ENCODE measurements at places on chromosomes 2 and 18.

GRCh38 chr2:188610050-188610444 lies 318.4 kb downstream of the GULP1 start:
- no peak for DNase-seq

DNA sequence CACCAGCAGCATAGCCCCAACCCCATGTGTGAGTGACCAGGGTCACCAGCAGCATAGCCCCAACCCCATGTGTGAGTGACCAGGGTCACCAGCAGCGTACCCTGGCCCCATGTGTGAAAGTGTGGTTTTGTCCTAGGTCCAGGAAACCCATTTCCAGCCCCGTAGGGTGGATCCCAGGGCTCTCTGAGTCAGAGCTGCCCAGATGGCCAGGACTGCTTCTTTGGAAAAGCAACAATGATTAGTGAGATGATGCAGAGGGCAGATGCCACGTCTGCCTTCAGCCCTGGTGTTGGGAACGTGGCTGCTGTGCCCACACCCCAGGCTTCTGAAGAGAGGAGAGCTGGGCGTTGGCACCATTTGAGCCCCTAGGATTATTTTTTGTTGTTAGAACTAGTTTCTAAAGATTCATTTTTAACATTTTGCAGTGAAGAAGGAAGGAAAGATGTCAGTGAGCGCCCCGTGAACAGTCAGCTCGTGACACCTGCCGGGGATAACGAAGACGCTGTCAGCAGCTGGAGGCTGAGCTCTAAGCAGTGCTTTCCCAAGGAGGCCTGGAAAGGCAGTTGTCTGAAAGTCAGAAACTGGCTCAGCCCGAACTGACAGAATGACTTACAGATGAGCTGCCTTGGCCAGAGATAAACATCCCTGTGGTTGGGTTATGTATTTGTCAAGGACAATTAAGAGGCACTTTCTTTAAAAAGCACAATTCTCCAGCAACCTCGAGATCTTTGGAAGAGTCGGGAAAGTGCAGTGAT lies 32.1 kb upstream of the KCNG2 start:
- DNase-seq: no peak

DNA sequence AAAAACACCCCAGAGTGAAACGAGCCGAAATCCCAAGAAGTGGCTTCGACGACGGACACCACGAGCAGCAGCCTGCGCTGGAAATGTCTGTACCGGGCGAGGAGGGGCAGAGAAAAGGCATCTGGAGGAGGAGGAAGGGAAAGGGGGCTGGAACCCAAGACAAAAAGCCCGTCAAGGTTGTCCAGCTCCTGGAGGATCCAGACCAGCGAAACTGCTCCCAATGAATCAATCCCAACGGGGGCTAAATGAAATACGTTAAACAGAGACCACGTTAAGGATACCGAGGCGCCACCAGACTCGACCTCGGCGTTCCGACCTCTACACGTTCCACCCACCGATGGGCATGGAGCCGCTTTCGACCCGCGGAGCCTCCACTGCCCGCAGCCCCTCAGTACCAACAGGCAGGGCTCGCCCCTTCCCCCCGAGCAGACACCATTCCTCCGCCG lies 400 bp downstream of the CCDC88A start:
- DNase-seq: no peak

GRCh38 chr2:99543247-99543646 lies 53.4 kb upstream of the REV1 start:
- DNase-seq: no peak

GRCh38 chr2:44135296-44135695 lies 33.4 kb upstream of the PPM1B start:
- DNase-seq: no peak

- DNase-seq: no peak
Measured at GRCh38 chr2:203994735-203995134, 58.2 kb downstream of the ICOS start.

- no peak for DNase-seq
Measured at GRCh38 chr18:54184836-54185235, 39.6 kb downstream of the MBD2 start.

GRCh38 chr18:79950515-79951341 lies 725 bp downstream of the SLC66A2 start:
- DNase-seq: no peak

DNA sequence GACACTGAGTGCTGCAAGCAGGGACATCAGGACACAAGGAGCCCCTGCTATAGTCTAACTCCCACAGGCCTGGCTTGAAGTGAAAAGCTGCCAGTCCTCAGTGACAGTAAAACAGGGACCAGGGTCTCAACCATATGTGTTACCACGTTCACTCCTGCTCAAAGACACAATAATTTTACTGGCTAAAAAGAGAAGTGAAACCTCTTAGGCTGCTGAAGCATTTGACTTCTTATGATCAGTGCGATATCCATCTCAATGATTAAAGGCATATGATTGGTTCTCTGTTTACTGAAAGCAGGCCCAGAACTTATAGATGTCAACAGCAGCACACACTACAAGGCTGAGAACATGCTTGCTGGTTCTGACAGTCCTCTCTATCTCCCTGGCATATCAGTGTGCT lies 129.8 kb upstream of the LMAN1 start:
- no peak for DNase-seq

- DNase-seq: no peak
Measured at GRCh38 chr18:76429262-76430126, 65.5 kb downstream of the ZNF516 start.

GRCh38 chr2:173791502-173791901 lies 173.7 kb downstream of the SP3 start:
- DNase-seq: no peak

- DNase-seq: no peak
Measured at GRCh38 chr2:174334278-174334715, 457 bp upstream of the SP9 start.

- no peak for DNase-seq
Measured at GRCh38 chr18:42882122-42882521, 233.4 kb downstream of the RIT2 start.

GRCh38 chr2:29747786-29748470 lies 173.5 kb downstream of the ALK start:
- DNase-seq: peak; percentile 14

DNA sequence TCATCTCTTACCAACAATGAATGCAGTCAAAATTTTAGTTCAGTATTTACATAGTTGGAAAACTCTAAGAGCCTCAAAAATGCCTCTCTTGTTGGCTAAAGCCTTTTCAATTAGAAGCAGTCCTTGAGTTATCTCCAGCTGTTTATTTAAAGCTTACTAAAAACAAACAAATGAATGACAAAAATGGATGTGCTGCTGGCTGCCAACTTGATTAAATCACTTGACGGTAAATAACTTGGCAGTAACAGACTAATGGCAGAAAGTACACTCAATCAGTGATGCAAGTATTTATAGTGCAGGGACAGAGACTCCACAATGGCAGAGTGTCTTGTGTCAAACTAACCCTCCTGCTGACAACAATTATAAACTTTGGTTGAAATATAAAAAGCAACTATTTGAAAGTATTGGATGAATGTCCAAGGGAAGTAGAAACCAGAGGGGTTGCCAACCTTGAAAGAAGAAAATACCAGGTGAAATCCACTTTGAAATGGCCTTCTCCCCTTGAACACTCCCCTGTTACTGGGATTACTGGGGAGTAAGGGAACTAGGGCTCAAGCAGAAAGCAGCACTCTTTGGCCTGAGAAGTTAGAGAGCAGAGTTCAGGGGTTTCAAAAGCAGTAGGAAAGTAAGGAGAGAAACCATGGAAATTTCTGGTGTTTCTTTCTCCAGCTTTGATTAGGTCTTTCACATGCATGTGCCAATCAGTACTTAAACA lies 245.2 kb upstream of the SPHKAP start:
- no peak for DNase-seq

DNA sequence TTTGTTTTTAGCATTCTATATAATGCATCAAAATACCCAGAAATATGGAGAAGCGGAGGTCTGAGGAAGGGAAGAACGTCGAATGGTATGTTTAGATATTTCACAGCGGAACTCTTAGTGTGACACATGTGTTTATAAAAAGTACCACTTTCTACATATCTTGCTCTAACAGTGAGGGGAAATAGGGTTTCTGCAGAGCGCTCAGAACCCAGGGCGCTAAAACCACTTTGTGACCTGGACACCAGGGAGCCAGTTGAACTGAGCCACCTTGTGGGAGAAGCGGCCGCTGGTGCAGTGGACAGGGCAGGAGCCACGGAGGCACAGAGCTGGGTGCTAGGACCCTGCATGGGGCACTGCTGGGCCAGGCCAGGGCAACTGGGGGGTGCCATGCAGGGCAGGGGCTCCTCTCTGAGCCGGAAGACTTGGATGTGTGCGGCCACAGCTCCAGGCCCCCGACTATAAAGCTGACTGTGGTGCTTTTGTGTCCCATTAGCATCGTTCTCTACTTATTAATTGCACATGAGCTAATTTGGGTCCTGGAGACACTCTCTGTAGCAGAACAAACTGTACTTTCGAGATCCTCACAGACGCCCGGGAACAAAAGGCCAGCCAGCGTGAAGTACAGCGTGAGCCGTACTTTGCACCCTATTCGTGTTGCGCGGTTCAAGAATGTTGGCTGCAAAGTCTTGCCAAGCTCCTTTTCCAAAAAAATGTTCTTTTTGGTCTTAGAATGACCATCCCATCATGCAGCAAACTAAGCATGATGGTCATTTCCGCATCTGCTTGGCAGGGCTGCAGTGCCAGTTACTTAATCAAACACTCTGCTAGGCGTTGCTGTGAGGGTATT lies 151.9 kb upstream of the ALKAL2 start:
- DNase-seq: no peak

DNA sequence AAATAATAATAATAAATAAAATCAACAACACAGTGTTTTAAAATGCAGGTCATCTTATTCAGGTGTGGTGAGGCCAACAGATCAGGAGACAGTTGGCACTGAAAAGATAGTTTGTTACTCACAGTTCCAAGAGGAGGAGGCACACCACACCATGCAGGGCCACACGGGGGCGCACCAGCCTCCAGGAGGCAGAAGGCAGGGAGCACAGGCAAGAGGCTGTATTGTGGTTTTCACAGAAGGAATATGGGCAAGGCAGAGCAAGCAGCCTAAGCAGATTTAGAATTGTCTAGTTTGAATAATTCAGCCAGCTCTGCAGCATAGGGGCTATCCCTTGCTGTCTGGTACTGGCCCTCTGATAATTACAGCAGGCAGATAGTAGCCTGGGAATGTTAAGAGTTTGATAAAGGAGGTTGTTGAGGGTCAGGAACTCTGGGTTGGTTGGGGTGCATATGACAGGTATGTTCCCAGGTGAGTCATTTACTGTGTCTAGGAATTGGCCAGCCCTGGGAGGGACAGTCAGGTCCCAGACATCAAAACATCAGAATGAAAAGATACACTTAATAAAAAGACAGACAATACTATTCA lies 31.3 kb downstream of the KIAA2012 start:
- peak; percentile 21 for DNase-seq

DNA sequence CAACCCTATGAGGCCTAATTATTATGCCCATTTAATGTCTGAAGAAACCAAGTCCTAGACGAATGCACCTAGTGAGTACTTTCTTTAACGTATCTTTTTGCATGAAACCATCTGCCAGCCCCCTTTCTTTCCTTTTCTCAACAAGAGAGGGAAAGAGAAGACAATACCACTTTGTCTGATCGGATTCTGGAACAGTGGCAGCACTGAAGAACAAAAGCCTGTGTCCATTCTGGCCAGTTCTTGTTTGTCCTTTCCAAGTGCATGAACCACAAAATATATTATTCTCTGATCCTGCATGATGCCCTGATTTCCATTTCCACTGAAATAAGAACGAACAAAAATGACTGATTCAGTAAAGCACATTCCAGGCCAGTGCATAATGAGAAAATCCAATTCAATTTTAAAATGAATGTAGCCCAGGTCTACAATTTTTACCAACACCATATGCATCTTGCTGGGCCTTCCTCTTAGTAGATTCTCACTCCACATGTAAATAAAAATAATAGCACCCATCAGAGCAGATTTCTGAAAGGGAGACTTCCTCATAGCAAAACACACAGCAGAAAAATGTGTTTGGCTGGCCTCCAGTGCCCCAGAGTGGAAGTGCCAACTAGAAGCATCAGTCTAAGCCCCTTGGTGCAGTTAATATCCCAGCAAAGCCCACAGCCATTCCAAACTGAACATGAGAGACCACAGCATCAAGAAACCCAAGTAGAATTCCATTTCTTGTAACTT lies 422.6 kb upstream of the ID2 start:
- DNase-seq: no peak

DNA sequence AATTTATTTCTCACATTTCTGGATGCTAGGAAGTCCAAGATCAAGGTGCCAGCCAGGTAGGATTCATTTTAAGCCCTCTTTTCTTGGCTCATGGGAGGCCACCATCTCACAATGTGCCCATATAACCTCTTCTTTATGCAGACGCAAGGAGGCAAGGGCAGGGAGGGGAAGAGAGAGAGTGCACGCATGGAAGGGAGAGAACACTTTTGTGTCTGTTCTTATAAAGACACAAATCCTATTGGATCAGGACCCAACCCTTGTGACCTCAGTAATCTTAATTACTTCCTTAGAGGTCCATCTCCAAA lies 32.5 kb downstream of the CMPK2 start:
- DNase-seq: no peak

GRCh38 chr2:63059793-63060471 lies 9.3 kb downstream of the OTX1 start:
- DNase-seq: no peak

GRCh38 chr18:1227025-1227424 lies 322.4 kb downstream of the ADCYAP1 start:
- DNase-seq: no peak

GRCh38 chr2:178286636-178287035 lies 92.3 kb downstream of the OSBPL6 start:
- no peak for DNase-seq

- DNase-seq: no peak
Measured at GRCh38 chr2:222330910-222331309, 32.1 kb upstream of the PAX3 start.

DNA sequence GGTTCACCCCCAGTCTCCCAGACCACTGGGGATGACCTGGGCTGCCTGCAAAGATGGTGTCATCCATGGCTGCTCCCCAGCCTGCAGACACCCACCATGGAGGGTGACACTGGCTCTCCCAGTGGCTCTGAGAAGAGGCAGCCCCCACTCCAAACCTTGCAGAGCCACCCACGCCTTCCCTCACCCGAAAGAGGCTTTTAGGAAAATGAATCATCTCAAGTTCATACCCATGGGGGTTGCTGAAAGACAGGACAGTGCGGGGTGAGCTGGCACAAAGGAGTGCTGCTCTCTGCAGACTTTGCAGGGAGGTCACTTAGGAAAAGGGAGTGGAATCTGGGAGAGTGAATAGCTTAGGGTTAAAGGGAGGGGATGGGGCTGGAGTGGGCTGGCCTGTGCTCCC lies 36.4 kb downstream of the MPHOSPH10 start:
- peak; percentile 7 for DNase-seq

DNA sequence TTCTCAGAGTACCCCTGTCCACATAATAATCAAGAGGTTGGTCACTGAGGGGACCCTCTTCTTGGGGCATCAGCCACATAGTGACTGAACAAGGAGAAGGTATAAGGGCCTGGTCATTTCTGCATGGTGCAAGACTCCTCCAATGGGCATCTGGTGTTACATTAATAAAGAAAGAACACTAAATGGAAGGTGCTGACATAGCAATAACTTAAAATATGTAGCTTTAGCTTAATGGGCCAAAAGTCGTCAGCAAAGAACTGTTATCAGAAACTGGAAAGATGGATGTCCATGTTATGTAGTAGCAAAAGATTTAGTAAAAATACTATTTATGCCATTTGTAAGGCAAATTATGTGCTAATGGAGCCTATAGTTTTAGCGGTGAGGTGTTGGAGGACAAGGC lies 916.5 kb upstream of the SOX11 start:
- DNase-seq: no peak

- DNase-seq: no peak
Measured at GRCh38 chr18:79542876-79543750, 136.5 kb upstream of the CTDP1 start.

- DNase-seq: no peak
Measured at GRCh38 chr2:50859110-50859509, 172.8 kb downstream of the NRXN1 start.

GRCh38 chr2:151670346-151670745 lies 63.9 kb downstream of the NEB start:
- no peak for DNase-seq

All from stimulated activated CD8-positive, alpha-beta memory T cell treated with anti-CD3 and anti-CD28 coated beads, Interleukin-15, amount 100 ng/mL, for 48 hours (primary cell).